ENCODE measurements at places on chromosomes 11 and 22. TPM values are rescaled to one million over a fixed set of nuclear protein-coding genes. Genes with fewer than 3 reads are reported as not detected.

DNA sequence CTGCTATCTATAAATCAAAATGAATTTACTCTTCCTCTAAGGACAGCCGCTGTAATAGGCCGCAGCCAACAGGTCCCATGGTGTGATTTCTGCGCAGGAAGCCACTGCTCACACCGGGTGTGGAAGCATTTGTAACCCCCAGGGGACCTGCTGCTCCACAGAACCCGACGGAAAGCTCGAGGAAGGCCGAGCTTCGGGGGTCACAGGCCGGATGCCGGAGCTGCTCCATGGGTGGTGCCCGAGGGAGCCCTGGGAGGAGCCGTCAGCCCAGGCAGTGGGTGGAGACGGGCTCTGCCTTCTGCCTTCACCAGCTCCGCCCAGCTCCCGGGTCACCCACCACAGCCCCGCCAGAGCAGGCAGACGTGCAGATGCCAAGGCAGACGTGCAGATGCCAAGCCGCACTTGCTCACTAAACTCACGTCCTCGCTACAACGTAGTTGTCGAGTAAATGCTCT, 63.5 kb downstream of the BRD1 start:
- no peak overlapping the region for H3K27ac ChIP-seq
- H3K4me1 ChIP-seq: peaks cover 14% of the 10 kb centered on the region
- no peak overlapping the region for H3K4me3 ChIP-seq
- peak; percentile 6 for DNase-seq
- no peaks in the 10 kb centered on the region for H3K27me3 ChIP-seq
- no peaks in the 10 kb centered on the region for H3K36me3 ChIP-seq

DNA sequence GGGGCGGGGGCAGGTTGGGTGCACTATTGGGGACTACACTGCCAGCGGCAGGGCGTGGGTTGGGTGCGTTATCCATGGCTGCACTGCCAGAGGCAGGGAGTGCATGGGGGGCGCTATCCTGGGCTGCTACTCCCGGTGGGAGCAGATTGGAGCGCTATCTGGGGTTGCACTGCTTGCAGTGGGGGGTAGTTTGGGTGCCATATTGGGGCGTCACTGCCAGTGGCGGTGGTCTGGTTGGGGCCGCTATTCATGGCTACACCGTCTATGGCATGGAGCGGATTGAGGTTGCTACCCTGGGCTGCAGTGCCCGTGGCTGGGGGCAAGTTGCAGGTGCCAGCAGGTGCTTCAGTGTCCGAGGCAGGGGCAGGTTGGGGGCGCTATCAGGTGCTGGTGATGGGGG, 36.2 kb downstream of the C22orf42 start:
- no peak overlapping the region for H3K27ac ChIP-seq
- H3K36me3 ChIP-seq: no peaks in the 10 kb centered on the region
- H3K4me3 ChIP-seq: no peak overlapping the region
- no peaks in the 10 kb centered on the region for H3K4me1 ChIP-seq

DNA sequence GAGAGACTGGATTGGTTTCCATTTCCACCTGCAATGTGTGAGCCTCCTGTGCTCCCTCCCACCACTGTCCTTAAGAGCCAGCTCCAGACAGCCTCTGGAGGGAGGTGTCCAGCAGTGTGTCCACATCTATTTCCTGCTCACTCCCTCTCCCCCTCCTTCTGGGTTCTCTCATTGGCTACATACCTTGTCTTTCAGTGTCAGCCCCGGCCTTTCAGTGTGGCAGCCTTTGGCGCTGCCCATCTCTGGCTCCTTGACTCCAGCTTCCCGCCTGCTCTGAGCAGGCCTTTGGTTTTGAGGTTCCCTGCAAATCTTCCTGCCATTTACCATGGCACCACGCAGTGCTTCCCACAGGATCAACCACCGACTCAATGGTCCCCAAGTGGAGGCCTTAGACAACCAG, 19.0 kb upstream of the PTPRJ start:
- no peaks in the 10 kb centered on the region for H3K4me1 ChIP-seq
- no peaks in the 10 kb centered on the region for H3K36me3 ChIP-seq
- no peaks in the 10 kb centered on the region for H3K27me3 ChIP-seq
- H3K27ac ChIP-seq: no peak overlapping the region

GRCh38 chr11:2088284-2088683, 50.9 kb downstream of the IGF2 start:
- H3K27me3 ChIP-seq: peaks cover 5% of the 10 kb centered on the region
- H3K4me3 ChIP-seq: no peak overlapping the region
- peaks cover 9% of the 10 kb centered on the region for H3K4me1 ChIP-seq
- H3K36me3 ChIP-seq: no peaks in the 10 kb centered on the region
- no peak overlapping the region for H3K27ac ChIP-seq
- no peak for DNase-seq

DNA sequence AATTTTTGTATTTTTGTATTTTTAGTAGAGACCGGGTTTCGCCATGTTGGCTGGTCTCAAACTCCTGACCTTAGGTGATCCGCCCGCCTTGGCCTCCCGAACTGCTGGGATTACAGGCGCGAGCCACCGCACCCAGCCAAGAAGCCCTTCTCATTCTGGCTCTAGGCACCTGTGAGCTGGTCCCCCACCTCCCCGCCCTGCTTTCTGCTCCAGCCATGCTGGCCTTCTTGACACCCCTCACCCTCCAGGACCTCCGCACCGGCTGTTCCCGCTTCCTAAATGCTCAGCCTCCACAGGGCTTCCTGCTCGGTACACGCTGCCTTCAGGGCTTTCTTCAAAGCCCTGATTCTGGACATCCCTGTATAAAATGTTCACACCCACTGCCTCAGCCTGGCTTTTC, 5.5 kb upstream of the FXYD2 start:
- H3K27me3 ChIP-seq: no peaks in the 10 kb centered on the region
- H3K4me3 ChIP-seq: no peak overlapping the region
- no peak for DNase-seq
- H3K36me3 ChIP-seq: no peaks in the 10 kb centered on the region
- H3K4me1 ChIP-seq: peaks cover 47% of the 10 kb centered on the region

- no peaks in the 10 kb centered on the region for H3K4me1 ChIP-seq
- no peak overlapping the region for H3K4me3 ChIP-seq
- H3K27me3 ChIP-seq: no peaks in the 10 kb centered on the region
These were observed 881.4 kb upstream of the CHORDC1 start for GRCh38 chr11:91104237-91104636.

CLDN5 gene
- 1.7 TPM for total RNA-seq

PHOX2A gene
- not detected for total RNA-seq

PI4KA gene
- total RNA-seq: 233 TPM

MMP8 gene
- total RNA-seq: not detected

NRXN2 gene
- 9.6 TPM for total RNA-seq

TSPAN32 gene
- 327 TPM for total RNA-seq

FDX1 gene
- total RNA-seq: 6.7 TPM

BUD13 gene
- total RNA-seq: 16.0 TPM

PGA5 gene
- not detected for total RNA-seq

Data from natural killer cell (primary cell).